GM12878 (cell line): ENCODE measurements at places on chromosomes 12 and 14.

DNA sequence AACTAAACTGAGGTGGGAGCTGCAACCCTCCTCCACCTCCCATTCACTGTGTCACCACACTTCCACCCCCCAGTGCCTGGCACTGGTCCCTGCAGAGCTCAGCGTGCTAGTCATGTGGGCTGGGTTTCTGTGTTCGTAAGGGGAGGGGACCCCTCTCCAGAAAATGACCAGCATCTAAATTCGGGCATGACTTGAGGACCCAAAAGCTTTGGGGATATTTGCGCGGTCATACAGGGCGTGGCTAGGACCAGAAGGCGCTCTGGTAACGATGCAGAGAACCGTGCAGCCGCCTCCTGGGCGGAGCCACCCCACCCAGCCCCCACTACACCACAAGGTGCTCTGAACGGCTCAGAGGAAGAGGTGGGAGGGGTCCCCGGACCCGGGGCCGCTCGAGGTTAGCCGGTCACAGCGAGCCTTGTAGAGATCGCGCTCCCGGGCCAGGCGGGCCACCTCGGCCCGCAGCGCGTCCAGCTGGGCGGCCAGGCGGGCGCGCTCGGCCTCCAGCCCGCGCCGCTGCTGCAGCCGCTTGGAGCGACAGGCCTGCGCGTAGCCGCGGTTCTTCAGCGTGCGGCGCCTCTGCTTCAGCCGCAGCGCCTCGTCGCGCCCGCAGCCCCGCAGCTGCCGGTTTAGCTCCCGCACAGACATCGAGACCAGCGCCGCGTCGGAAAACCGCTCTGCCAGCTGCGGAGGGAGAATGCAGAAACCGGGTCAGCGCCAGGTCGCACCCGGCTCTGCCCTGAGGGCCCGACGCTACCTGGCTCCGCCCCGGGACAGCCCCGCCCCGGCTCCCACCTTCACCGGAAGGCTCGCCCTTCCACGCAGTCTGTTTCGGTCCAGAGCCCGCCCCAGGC lies 9.8 kb downstream of the CPNE6 start:
- no peak for DNase-seq

DNA sequence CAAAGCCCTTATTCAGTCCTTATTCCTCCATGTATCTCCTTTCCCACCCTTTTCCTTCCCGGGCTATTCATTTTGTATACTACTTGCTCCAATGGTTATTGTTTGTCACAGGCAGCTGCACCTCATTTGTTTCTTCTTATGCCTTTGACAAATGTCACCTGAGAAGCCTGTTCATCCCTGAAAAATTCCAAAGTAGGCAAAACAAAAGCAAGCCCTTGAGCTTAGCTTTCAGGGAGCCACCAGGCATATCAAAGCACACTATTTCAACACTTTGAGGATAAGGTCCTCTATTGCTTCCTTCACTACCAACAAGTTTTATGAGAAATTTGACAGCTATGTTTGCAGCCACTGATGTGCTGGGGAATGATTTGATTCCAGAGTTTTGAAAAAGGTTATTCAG lies 738.7 kb upstream of the LMO3 start:
- DNase-seq, result no peak

DNA sequence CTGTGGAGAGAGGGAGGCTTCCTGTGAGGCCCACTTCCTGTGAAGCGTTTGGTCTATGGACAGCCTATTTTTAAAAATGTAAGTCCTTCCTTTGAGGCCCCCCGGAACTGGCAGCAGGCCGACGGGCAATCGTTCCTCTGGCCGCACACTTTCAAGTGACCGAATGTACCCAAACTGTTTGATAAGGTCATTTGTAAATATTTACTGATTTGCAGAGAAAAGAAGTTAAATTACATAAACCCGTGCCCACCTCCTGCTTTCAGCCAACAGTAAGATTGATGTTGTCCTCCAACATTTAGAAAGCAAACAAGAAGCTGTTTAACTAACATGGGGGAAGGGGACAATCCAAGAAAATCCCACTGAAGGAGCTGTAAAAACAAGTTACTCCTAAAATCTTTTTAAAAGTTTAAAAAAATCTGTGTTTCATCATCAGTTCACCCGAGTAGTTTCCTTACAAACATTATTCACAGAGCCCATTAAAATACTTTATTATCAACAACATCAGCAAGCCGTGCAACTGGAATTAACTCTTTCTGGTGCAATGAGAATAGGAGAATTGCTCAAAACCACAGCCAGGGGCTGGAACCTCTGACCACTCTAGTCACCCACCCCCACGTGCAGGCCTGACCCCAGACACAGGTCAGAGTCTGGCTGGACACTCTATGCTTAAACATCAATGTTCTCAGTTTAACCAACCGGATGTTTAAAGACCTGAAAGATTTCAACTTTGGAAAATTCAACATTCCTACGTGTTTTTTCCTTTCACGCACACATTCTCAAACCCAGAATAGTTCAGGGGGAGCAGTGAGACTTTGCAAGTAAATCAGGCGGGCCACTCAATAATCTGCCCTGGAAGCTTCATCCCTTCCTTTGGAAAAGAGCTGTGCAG lies 65.3 kb downstream of the FOXN3 start:
- DNase-seq, result peak; percentile 54

DNA sequence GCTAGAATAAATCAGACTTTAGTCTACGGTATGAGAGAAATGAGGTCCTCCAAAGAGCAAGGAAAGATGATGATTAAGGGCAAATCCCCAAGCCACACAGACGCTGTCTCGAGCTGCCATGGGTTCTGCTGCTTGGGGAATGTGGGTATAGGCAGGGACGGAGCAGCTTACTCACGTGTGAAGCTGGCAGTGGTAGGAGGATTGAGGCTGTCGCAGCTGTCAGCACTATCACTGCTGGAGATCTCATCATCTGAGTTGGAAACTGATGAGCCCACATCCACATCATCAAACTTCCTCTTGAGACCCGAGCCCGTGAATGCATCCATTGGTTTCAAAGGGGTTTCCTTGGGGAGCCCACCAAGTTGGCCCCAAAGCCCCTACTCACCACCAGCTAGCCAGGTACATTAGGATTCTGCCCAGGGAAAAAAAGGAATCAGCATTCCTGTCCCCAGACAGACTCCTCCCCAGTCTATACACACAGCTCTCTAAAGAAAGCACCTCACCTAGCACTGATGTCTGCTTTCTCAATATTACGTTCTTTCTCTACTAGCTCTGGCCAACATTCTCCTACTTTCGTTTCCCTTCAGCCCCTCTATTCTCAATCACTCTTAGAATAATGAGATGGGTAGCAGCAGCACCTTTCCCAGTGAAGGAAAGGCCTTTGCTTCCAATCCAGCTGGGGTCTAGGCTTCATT lies 7.0 kb downstream of the CSRNP2 start:
- no peak for DNase-seq

DNA sequence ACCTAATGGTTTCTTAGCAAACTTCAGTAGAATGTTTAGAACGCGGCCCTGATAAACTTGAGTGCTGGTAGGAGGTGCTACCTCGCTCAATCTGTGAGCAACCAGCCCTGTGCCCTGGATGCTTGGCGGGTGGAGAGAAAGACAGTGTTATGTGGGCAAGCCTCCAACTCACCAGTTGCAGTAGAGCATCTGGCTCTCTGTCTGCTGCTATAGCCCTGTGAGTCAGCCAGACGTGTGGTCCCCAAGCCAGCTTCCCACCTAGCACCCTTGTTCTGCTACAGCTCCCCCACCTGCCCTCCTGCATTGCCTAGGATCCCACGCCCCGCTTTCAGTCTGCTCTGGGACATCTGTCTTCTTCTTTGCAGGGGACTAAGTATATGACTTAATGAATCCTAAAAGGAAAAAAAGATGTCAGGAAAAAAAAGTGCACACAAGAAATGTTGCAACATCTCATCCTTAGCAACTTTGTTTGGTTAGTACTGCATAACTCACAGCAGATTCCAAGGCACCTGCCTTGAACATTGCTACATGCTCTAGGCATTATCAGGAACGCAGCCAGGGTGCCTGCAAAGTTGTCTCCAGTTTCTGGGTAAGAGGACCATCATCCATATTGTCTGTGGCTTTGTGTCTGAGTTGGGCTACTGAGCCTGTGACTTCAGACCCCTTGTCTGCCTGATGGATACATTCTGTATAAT lies 13.6 kb downstream of the SNRNP35 start:
- DNase-seq, result no peak

GRCh38 chr14:73771848-73772638 lies 57.9 kb upstream of the PNMA1 start:
- DNase-seq, result peak; percentile 85

DNA sequence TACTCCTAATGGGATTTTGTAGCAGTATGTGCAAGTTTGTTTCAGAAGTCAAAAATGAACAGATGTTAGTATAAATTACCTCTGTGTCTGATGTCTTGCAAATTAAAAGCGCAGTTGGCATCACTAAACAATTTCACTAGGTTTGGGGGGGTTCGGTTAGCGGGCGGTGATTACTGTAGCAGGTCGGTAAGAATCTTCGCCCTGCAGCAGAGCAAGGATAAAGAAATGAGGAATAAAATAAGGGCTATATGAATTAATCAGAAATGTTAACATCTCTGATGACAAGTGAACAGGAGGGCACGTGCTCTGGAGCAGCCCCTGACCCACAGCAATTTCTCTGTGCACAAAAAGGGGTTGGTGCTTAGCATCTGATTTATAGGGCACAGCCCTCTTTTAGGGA lies 43.6 kb upstream of the VSX2 start:
- no peak for DNase-seq

- no peak for DNase-seq
These were observed 965 bp upstream of the NOS1 start for GRCh38 chr12:117362391-117362790.

DNA sequence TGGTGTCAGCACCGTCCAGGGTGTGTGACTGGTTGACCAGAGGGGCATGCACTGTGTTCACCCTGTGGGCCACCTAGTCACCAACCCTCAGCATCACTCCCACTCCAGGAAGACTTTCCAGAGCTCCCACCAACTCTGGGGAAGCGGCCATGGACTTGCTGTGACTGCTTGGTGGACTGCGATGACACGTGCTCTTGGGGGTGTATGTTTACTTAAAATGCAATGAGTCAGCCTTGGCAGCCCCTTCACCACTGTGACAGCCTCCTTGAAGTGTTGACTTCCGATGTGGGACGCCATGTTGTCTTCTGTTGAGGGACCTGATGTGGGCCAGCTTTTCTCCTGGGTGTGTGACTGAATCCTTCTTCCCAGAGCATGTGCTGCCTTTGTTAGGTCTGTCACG lies 151.1 kb upstream of the RTL1 start:
- no peak for DNase-seq
